Stimulated activated CD4-positive, alpha-beta T cell treated with anti-CD3 and anti-CD28 coated beads, TNF-alpha, amount 100 ng/mL, for 1 hour (primary cell): ENCODE measurements at places on chromosomes 1 and 21.

DNA sequence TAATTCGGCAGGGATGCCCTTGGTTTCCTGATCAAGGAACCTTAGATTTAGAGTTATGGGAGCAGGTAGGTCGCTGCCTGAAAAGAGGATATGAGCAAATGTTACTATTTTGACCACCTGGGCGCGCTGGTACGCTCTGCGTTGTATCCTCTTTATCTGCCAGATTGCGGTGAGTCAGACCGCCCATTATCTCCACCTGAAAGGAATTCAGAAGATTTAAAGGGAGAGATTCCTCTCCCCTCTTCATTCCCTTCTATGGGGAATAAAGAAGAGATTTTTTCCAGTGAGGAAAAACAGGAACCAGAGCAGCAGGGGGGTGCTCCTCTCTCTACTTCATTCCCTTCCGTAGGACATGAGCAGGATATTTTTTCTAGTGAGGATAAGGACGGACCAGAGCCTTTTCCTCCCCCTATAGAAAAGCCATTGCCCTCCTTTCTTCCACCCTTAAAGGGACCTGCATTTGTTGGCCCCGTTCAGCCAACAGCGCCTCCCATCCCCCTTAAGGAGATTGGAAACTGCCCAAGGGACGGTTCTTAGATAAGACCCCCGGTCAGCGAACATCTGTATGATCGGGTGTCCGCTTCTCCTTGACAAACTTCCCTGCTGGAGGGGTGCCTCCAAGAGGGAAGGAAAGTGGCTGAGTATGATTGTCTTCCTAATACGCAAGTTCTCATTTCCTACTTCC is 34.1 kb downstream of the CLCA1 start:
- no peak for DNase-seq

DNA sequence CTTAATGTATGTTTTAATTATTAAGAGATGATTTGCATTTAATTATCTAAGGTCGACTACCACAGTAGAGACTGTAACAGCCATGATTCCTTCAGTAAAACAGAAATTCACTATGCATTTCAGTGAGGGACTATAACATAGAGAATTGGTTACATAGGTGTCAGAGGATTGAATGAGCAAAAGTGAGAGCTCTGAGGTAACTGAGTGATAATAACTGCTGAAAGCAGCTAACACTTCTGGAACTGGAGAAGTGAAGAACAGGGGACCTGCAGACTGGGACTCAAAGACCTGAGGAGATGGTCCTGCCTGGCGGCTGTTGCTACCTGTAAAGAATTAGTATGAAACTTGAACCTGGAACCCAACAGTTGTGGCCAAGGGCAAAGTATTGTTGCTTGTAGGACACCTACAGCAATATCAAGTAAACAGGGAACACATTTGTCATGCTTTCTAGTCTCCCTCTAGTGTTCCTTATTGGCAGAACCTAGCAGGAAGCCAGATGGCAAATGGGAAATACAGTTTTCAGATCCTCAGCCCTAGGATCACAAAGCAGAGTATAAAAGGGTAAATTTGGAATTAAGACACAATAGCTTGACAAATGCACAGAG is 110.6 kb downstream of the HS2ST1 start:
- DNase-seq: no peak

DNA sequence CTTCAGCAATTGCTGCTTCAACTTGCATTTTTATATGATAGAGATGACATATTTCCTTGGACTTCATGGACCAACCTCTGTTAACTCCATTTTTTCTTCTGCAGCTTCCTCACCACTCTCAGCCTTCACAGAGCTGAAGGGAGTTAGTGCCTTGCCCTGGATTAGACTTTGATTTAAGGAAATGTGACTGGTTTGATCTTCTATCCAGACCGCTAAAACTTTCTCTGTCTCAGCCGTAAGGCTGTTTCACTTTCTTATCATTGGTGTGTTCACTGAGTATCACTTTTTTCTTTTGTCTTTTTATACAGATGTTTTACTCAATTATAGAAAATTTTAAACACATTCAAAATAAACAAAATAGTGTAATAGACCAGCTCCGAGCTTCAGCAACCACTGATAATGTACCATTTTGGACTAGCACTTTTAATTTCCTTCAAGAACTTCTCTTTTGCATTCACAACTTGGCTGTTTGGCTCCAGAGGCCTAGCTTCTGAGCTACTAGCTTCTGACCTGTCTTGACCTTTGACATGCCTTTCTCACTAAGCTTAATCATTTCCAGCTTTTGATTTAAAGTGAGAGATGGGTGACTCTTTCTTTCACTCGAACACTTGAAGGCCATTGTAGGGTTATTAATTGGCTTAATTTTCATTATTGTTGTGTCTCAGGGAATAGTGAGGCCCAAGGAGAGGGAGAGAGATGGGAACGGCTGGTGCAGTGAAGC is 9.3 kb downstream of the NEK7 start:
- no peak for DNase-seq

- DNase-seq: no peak
Observed at GRCh38 chr1:13770743-13771142, 70.8 kb downstream of the PRDM2 start.

GRCh38 chr1:60041783-60042182 is 31.8 kb downstream of the C1orf87 start:
- DNase-seq: no peak

GRCh38 chr1:222844411-222844779 is 29.6 kb downstream of the DISP1 start:
- DNase-seq: no peak

- no peak for DNase-seq
Observed at GRCh38 chr1:47842228-47842919, 154.8 kb downstream of the TRABD2B start.
